ENCODE measurements at places on chromosomes 2 and 18.

DNA sequence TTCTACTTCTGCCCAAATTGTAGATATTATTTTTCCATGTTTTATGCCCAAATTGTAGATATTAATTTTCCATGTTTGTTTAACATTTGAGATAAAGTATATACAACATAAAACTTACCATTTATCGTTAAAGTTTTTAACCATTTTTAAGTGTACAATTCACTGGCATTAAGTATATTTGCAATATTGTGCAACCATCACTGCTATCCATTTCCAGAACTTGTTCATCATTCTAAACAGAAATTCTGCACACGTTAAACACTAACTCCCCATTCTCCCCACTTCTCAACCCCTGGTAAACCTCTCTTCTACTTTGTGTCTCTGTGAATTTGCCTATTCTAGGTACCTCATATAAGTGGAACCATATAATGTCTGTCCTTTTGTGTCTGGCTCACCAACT lies 162.1 kb downstream of the MGAT5 start:
- no peak for DNase-seq

DNA sequence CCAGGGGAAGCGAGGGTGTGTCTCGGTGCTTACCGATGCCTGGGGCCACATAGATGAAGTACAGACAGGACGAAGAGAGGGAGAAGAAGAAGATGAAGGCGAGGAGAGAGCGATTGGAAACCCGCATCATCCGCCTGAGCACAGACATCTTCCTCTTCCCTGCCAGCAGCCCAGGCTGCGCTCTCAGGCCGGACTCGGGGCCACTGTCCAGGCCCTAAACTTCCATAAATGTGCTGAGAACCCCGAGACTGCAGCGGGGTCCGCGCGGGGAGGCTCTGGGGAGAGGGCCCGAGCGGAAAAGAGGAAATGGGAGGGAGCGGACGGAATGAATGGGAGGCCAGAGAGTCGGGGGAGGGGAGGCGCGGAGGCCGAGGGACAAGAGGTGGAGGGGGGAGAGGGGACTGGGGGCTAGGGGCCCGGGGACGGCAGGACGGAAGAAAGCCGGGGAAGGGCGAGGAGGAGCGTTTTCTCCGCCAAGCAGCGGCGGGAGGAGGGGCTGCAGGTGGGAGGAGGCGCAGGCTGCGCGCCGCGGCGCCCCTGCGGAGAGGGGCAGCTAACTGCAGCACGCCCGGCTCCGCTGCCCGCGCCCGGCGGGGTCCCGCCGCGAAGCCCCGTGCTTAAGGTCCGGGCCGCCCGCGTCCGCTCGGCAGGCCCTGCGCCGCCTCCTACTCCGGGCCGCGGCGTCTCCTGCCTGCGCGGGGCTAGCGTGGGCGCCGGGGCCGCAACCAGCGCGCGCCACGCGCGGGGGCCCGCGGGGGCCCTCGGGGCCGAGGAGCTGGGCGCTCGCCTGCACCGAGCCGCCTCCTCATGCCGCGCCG lies at the start of gene B4GALT6:
Gene B4GALT6, minus strand, starts transcription at position 303 of the 818 bp plus-strand sequence. Its CDS starts 155 bp downstream, at position 148.
- no peak for DNase-seq

DNA sequence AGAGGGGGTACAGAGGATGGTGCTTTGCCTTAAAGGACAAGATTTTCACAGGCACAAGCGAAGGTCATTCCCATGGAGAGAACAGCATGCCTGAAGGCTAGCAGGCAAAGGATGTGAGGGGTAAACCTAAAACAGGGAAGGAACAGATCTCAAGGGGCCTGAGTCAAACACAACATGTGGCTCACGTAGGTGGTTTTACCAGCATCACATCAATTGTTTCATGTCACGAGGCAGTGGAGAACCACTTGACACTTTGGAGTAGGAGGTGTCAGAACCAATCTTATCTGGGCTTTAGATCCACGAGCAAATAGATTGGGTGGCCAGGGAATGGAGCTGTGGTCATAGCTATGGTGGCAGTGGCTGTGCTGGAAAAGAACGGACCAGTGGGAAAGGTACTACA lies 8.4 kb downstream of the COX5B start:
- DNase-seq = no peak

GRCh38 chr2:6326958-6327357 lies 538.7 kb downstream of the CMPK2 start:
- no peak for DNase-seq

DNA sequence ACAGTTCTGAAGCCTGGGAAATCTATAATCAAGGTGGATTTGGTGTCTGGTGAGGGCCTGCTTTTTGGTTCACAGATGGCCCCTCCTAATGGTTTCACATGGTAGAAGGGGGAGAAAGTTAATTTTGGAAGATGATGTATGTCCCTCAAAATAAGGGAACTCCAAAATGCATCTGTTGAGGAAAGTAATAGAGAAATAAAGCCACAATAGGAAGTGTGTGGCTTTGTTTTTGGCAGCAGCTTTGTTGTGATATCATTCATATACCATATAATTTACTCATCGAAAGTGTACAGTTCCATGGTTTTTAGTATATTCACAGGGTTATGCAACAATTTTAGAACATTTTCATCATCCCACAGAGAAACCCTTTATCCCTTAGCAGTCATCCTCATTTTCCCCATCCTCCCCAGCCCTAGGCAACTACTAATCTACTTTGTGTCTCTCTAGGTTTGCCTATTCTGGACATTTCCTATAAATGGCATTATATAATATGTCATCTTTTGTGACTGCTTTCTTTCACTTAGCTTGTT lies 274.0 kb upstream of the FAM98A start:
- no peak for DNase-seq

DNA sequence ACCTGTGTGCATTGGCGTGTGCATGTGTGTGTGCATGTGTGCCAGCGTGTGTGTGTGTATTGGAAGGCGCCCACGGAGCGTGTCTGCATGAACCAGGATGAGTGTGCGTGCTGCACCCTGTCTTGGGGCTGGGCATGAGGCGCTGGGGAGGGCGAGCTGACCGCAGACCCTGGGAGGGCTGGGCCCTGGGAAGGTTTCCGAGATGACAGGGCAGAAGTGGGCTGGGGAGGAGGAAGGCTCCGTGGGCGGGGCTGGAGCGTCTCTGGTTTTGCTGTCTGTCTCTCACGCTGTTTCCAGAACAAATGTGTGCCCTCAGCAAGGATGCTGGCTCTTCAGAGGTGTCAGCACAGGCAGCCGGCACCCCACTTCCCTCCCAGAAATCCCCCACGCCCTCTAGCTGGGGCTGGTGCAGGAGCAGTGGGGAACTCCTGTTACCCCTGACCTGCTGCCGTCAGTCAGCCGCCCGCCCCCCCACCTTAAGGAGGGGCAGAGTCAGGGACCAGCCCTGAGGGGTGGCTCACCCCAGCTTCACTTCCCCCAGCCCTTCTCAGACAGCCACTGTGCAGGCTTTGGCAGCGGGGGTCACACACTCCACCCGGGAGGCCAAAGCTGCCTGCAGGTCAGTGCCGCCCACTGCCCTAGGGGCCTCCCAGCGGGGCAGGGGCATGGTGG lies at the start of gene GPR35:
Gene GPR35, plus strand, starts transcription at position 531 of the 672 bp plus-strand sequence. CDS start 4,473 bp downstream, outside the sequence.
- peak; percentile 74 for DNase-seq

GRCh38 chr2:201883606-201884369 lies 77.5 kb downstream of the CDK15 start:
- no peak for DNase-seq

DNA sequence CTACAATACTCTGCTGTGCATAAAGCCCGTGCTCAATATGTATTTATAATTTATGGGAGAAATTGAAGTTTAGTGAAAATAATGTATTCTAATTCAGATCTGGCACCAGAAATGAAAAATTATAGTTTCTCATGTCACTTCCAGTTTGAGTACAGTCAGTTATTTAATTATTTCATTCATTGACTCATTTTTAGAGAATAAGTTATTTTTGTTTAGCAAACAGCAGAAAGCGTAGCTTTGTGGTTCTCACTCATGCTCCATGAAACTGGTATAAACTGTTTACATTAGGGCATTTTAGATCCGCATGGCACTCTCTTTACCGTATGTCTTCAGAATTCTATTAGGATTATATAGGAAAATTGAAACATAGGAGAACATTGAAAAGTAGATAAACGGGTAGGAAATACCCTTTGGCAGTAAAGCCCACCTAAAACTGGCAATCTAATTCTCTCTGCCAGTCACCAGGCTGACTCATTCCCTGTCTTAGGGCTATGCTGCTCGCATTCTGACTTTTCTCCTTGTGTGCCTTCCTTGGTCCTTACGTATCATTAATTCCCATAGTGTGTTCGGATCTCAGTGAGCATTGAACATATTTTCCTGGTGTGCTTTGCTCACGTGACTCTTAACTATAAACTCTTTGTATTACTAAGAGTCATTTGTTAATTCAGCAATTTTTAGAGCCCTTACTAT lies 106.0 kb downstream of the ZNF236 start:
- no peak for DNase-seq

GRCh38 chr2:151640087-151640486 lies 94.2 kb downstream of the NEB start:
- DNase-seq = no peak

- DNase-seq = no peak
These were observed 354.5 kb downstream of the PID1 start for GRCh38 chr2:228916416-228917090.

DNA sequence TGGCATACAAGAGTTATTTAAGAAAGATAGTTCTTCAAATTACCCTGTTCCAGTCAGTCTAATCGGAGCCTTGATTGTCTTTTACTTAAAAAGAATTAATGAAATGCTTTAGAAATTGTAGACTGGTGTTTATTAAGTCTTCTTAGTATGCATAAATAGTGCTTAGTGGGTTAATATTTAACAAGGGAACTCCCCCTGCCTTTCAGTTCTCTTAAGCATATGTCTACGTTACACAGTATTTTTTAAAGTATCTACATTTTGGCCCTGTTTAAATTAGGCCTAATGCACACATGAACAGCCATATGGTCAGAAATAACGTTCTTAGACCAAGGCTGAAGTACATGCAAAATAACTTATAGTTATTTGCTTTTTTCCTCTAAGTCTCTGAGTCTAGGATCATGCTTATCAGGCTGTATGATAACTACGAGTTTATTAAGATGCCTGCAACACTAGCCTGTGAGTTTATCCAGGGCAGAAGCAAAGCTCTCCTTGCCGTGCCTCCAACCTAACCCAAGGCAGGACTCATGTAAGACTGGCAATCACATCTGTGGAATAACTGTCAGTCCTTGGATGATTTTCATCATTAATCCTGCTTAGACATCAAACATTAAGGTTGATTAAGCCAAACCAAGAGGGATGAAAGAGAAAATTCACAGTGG lies 6.7 kb downstream of the BCL2 start:
- DNase-seq = no peak

DNA sequence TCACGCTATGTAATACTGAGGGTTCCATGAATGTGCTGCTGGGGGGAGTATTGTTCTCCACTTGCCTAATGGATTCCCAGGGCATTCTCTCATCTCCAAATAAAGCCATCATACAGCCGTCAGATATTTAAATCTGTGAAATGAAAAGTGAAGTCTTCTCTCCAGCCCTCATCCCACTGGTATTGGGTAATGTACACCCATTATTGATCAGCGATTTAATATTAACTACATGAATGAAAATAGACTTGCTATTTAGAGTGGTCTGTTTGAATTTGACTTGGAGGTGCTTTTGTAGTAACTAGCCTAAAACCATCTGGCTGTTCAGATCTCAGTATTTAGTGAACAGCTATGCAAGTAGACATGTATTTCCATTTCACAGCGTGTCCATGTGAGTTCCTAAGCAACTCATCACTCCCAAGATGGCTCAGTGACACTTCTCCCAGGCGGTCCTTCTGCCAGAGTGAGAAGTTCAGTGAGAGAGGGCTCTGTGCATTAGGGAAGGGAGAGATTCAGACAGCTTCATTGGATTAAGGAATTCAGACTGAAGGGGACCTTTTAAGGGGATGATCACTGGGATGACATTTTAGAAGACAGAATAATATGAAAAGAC lies 140.7 kb downstream of the WDSUB1 start:
- no peak for DNase-seq

DNA sequence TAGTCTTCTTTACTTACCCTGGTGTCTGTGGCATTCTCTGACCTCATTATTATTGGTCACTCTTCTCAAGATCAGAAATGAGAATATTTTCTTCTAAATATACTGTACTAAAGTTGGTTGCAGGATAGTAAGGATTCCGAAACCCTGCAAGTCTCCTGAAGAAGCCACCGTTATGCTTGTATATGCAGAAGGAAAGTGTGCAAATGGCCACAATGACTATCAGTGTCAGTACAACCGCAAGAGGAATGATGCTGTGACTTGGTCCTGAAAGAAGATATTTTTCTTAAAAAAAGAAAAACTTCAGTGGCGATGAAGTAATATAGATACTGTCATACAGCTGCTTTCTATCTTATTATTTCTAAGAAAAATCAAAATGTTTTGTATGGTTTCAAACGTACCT lies 120.7 kb downstream of the PLA2R1 start:
- DNase-seq = no peak

- no peak for DNase-seq
These were observed 6.7 kb upstream of the SALL3 start for GRCh38 chr18:78972930-78973331.

DNA sequence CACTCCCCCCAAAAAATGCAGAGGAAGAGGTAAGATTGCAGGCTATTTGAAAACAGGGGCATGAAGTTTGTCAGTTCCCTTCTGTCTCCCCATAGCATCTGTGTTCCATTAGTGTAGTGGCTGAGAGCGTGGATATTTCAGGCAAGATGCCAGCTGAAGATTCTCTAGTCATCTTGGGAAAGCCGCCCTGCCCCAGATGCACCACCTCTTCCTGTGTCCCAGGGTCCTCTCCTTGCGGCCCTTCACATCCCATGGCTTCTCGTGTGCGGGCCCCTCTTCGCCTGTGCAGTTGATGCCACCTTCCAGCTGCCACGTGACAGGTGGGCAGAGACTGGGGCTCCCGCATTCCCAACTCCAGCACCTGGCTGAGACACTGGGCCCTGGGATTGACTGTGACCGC lies 16.1 kb downstream of the TMEM127 start:
- DNase-seq = no peak

- DNase-seq = no peak
These were observed 99.8 kb upstream of the FZD7 start for GRCh38 chr2:201933792-201934237.

GRCh38 chr2:226791056-226791486 lies 8.5 kb downstream of the IRS1 start:
- no peak for DNase-seq

DNA sequence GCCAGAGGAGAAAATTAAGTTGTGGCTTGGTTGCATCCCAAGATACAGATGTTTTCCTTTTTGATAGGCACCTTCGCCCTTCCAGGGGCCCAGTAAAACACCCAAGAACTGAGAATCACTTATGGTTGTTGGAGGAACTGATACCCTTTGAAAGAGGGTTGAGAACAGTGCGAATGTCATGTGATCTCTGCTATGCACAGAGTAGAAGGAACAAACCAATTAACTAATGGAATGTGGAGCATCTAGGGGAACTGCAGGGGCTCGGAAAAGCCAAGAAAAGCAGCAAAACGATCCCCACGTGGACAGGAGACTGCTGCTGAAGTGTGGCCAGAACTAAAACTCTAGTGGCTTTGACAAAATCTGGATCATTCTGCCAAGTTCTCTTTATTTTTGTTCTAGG lies 58.8 kb downstream of the APOB start:
- DNase-seq = no peak

DNA sequence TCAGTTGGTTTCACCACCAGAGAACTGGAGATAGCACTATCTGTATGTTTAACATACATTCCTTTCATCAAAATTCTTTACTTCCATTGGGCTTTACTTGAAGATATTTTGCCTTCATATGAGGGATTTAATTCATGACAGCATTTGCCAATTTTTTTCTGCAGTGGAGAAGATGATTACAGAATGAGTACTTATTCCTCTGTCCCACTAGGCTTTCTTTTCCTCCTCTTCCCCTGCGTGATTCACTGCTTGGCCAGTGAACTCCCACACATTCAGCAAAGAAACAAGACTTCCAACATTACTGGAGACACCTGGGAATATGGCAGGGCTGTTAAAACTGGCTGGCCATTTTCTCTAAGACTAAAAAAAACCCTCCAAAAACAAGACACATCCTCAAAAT lies 425.8 kb upstream of the KCNH7 start:
- no peak for DNase-seq

- no peak for DNase-seq
These were observed 136.1 kb downstream of the TMEM200C start for GRCh38 chr18:5759194-5759593.

All from CD4-positive, alpha-beta T cell (primary cell).